Astrocyte of the spinal cord (primary cell): ENCODE measurements at places on chromosomes 4 and X.
A peak's percentile ranks its signal among the peaks of the same experiment; 100 is the strongest.

- no peak for DNase-seq
Measured at GRCh38 chr4:42709392-42710065, 52.6 kb upstream of the ATP8A1 start.

GRCh38 chr4:70925899-70926635 is 23.9 kb downstream of the MOB1B start:
- no peak for DNase-seq

DNA sequence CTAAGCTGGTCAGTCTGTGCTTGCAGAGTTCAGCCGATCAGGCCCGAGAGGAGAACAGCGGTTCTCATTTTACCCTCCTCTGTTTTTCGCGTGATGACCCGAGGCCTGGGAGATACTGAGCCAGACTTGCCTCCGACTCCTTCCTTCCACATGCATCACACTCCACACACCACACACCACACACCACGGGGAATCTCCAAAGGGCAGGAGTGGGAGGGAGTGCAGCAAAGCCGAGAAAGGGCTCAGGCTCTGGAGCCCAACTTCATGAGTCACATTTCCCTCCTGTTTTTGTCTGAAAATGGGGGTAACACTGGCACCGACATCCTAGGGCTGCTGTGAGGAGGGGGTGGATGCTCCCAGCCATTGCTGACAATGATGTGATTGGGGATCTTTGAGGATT is 38.9 kb downstream of the TKTL1 start:
- DNase-seq = no peak

- no peak for DNase-seq
Measured at GRCh38 chr4:22512306-22512705, 3.6 kb downstream of the ADGRA3 start.

DNA sequence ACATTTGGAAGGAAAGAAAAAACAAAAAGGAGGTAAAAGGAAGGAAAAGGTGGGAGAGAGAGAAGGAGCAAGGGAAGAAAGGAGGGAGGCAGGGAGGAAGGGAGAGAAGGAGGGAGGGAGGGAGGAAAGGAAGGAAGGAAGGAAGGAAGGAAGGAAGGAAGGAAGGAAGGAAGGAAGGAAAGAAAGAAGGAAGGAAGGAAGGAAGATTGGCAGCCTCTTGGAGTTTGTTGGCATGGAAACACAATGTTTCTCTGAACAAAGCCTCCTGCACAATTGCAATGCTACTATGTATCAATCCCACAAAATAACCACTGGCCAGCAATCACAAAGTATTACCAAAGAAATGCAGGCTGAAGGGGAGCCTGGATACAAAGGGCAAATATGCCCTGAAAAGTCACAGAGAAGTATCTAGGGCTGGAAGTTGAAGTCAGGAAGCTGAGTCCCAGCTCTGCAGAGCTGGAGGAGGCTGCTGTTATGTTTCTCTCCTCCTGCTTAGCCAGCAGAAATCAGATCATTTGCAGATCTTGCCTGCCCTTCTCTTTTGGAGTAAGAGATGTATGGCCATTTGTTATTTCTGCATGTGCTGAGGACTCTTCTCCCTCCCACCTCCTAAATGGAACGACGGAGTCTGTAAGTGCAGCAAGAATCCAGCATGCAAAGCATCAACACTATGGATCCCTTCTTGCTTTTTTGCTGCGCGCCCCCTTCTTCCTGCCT is 195.9 kb upstream of the LDB2 start:
- DNase-seq = peak; percentile 13

GRCh38 chrX:3244955-3245354 is 101.5 kb downstream of the MXRA5 start:
- DNase-seq = no peak

- DNase-seq = no peak
Measured at GRCh38 chrX:119763836-119764387, 5.5 kb downstream of the SOWAHD start.

GRCh38 chr4:155745984-155746383 is 12.8 kb upstream of the GUCY1B1 start:
- peak; percentile 27 for DNase-seq

DNA sequence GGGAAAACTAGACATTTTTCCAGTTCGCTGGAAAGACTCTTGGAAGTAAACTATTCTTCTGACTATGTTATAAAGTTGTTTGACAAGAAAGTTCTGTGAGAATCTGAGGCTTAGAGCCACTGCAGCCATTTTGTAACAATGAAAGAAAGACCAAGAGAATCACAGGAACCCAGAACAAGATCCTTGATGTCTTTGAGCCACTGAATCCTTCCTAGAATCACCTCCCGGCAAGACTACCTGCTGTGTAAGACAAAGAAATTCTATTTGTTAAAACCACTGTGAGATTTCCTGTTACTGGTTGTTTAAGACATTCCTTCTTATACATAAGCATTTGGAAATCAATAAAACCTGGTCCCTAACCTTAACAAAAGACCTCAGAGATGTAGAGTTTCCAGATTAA is 175.7 kb upstream of the RASGEF1B start:
- DNase-seq = no peak

DNA sequence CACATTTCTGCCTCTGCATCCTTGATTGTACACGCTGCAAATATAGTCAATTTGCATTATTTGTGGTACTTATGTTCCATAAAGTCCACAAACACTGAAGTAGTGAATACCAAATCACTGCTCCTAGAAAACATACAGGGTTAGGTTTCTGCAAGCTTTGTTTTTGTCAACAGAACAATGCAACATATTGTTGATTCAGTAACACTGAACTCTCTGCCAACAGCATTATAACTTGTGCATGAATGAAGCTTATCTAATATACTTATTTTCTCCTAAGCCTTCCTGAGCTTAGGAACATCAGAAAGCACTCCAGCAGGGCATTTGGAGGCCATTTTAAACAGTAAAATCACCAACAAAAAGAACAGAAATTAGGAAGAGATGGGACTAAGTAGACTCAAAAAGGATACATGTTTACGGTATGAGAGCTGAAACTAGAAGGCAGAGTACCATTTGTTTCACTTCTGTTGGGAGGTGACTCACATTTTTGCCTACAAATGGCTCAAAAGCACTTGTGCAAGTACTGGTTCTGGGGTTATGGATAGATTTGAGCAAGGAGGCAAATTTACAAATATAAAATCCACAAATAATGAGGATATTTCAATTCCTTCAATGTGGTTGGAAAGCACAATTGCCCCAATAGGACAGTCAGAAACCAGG is 14.1 kb downstream of the COX18 start:
- no peak for DNase-seq

DNA sequence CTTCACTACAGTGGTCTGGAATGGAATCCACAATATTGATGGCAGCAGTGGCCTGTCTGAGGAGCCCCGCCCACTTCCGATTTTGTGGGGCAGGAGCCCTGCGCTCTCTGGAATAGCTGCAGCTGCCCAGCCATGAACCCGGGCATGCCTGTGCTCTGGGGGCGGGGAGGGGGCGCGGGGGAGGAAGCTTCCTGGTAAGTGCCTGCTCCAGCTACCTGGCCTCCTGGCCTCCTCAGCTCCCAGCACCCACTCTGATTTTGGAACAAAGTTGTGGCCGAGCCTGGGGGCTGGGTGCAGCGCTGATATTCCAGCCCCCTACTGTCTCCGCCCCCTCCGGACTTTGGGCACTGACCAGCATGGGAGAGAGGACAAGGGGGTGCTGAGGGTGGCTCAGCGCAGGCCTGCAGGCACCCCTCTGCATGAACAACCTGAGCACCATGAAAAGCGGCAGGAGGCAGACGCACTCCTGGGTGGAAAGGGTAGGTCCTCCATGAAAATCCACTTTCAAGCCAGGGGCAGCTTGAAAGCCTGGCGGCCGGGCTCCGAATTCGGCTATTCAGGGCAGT is 972.7 kb upstream of the AGA start:
- DNase-seq = no peak

DNA sequence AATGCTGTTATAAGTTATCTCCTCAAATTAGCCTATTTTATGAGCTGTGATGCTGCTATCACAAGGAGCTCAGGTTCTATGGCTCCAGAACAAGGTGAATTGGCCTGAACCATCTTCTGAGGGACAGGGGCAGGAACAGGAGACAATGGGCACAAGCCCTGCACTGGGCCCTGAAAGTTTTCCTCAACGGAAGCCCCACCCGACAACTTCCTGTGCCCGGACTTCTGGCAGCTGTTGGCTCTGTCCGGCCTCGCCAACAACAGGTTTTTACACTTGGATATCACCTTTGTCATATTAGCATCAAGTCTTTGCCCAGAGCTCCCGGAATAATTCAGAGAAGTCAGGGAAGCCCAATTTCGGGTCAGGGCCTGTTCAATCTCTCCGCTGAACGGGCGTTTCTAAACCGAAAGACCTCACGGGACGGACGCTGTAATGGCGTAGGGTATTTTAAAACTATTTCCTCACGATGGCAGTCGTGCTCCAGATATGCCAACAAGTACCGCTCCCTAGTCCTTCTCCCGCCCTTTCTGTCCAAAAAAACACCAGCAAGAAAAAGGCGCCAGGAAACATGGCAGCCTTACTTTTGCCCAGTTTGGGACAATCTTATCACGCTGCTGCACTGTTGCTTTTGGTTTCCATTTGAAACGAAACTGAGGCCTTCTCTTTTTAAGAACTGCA is 201.0 kb upstream of the STK26 start:
- peak; percentile 86 for DNase-seq

GRCh38 chr4:138413273-138413672 is 171.1 kb upstream of the SLC7A11 start:
- no peak for DNase-seq

GRCh38 chr4:23822181-23822580 is 67.7 kb downstream of the PPARGC1A start:
- no peak for DNase-seq
